Pulmonary artery endothelial cell (primary cell): ENCODE measurements at places on chromosomes 7 and 10.

DNA sequence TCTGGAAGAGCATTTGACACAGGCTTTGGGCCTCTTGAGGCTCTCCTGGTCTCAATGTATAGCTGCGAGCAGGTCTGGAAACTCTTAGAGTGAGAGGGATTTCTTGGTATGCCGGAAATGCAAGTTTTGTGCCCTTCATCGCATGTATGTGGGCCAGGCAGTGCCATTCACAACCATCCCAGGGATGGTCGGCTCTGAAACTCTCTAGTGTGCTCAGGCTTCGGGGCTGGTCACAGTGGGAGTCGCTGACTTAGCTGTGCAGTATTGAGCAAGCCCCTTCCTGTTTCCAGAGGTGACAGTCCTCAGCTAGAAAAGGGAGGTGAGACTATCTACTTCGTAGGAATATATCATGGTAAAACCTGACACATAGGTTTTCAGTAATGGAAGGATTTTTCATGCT lies 2.0 kb upstream of the AOAH start:
- DNase-seq, result no peak

DNA sequence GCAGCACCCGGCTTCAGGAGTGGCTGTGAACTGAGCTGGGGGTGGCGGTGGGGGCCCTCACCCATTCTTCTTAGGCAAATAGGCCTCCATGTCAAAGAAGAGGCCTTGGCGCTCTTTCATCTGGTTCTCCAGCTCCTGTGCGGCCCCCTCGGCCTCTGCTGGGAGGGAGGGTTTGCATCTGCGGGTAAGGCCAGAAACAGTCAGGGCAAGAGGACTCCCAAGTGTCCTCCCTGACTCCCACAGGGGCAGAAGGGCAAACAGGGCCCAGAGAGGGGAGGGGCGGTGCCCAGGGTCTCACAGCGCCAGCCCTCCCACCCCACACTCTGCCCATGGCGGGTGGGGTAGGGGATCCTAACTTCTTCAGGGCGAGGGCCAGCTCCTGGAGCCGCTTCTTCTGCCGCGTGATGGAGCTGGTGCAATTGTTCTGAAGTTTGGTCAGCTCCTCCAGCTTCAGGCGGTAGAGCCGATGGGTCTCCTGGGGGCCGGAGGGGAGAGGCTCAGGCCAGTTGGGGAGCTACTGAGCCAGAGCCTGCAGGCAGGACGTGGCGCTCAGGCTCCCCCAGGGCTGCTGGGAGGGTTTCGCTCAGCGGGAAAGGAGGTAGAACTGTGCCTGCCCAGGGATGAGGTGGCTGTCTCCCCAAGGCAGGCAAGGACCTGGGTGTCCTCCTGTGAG lies 2.2 kb downstream of the TMEM120A start:
- DNase-seq, result no peak

DNA sequence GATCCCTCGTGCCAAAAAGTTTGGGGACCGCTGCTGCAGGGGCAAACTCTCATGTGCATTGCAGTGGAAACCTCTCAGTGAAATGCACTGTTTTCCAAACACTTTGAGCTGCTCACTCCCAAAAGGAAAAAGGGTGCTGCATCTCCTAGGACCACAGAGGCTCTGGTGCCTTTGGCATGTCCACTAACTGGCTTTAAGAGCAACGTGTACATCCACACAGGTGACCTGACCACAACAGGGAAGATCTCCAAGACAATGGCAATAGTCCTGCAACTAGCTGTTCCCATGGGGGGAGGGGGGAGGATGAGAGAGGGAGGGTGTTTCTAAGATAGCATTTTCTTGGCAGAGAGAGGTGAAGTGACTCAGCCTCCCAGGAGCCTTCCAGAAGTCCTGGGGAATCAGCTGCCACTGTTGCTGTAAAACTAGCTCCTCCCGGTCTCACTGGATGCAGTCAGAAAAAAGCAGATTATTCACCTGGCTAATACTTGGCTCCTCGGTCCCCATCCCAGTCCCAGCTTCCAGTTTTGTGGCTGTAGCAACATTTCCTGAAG lies 181.7 kb downstream of the HECW1 start:
- DNase-seq, result no peak

GRCh38 chr7:12643001-12643643 lies 44.3 kb upstream of the ARL4A start:
- DNase-seq, result no peak

- DNase-seq, result no peak
Measured at GRCh38 chr10:24344695-24345463, 135.9 kb downstream of the KIAA1217 start.

GRCh38 chr7:37351716-37352115 lies 96.9 kb downstream of the ELMO1 start:
- no peak for DNase-seq

DNA sequence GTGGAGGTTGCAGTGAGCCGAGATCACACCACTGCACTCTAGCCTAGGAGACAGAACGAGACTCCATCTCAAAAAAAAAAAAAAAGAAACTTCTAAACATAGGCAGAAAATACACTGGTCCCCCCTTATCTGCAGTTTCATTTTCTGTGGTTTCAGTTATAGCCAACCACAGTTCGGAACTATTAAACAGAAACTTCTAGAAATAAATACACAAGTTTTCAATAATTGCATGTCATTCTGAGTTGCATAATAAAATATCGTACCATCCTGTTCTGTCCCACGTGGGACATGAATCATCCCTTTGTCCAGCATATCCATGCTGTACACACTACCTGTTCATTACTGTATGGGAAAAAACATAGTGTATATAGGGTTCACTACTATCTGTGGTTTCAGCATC lies 8.0 kb downstream of the XRCC2 start:
- no peak for DNase-seq

DNA sequence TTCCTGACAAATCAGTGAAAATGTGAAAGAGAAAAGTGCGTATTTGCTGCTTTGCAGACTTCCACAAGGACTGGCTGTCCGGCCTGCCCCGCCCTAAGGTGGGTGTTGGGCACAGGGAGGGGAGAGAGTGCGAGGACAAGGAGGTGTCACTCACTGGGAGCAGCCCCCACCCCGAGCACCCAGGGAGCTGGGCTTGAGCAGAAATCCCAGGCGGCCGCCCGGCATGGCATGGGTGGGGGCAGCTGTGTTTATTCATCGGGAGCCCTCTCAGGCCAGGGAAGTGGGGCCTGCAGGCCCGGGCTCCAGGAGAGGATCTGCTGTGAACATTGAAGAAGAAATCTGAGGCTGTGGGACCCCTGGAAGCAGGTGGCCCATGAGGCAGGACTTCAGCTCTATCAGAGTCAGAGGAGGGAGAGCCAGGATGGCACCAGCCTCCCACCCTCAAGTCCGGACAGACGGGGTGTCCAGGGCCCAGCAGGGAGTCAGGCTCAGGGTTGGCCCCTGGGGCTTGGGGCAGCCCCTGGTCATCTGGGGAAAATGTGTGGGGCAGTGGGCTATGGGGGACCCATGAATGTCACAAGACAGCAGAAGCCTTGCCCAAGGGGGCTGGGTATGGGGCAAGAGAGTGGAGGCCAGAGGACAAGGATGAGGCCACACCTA lies 164.4 kb upstream of the PPP2R2D start:
- DNase-seq, result no peak

GRCh38 chr7:71286336-71286735 lies 154.4 kb downstream of the GALNT17 start:
- DNase-seq, result no peak

DNA sequence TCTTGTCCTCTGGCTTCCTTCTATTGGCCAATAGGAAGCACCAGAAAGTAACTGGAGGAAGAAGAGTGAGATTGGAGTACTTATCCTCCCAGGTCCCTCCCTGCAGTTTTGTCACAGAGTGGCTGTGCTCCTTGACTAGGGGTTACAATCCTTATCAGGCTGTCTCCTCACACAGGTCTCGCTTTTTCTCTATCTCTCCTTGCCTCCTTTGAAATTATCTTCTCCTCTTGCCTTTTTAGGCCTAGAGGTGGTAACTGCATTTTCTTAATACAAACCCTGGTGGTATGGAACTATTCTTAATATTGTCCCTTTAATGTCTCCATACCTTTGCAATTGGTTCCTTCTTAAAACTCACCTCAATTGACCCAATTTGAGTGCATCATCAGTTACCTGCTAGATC lies 2.7 kb downstream of the PRSS37 start:
- DNase-seq, result no peak

GRCh38 chr7:117164620-117165019 lies 158.2 kb downstream of the WNT2 start:
- no peak for DNase-seq

- no peak for DNase-seq
Measured at GRCh38 chr7:45258533-45259226, 101.1 kb downstream of the RAMP3 start.

DNA sequence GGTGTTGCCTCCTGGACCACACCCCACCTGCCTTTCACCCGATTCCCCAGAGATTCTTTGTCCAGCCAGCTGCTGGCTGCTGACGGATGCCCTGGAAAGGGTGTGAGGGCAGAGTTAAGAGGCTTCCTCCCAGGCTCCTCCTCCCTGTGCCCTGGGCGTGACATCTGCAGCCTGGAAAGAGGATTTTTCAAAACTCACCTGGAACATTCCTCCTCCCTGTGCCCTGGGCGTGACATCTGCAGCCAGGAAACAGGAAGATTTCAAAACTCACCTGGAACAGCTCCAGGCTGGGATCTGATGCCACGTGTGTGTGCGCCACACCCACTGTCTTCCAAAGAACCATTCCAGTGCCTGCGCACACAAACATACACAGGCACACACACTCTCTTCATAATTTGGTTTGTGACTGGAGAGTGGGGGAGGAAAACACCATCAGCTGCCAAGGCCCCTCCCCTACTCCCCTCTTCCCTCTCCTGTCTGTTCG lies 5.2 kb downstream of the MARVELD1 start:
- no peak for DNase-seq

DNA sequence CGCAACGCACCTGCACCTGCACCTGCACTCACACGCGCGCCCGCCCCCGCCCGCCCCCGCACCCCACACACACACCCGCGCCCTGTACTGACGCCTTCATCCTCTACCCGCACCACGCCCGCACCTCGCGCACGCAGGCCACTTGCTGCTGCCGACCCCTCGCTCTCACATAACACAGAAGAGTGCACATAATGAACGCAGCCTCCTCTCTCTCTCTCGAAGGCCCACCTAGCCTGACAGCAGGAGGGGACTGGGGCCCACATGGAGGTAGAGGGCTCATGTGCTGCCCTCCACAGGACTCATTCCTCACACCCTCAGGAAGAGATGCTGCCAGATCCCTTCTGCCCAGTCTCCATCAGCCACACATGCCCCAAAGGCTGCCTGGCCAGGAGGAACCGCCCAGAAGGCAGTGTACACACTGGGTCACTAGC lies 432 bp upstream of the CAMK2B start:
- DNase-seq, result no peak

DNA sequence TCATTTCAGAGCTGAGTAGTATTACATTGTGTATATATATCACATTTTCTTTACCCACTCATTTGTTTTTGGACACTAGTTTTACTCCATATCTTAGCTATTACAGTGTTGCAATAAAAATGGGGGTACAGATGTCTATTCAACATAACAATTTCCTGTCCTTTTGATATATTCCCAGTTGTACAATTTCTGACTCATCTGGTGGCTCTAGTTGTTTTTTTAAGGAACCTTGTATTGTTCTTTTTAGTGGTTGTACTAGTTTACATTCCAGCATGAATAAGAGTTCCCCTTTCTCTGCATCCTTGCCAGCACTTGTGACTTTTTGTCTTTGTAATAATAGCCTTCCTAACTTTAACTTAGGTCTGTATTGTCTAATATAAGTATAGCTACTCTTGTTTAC lies 739.9 kb downstream of the XPNPEP1 start:
- DNase-seq, result no peak

GRCh38 chr7:130736298-130736900 lies 2.4 kb upstream of the KLF14 start:
- no peak for DNase-seq

GRCh38 chr10:124713679-124714255 lies 30.4 kb downstream of the FAM53B start:
- no peak for DNase-seq

DNA sequence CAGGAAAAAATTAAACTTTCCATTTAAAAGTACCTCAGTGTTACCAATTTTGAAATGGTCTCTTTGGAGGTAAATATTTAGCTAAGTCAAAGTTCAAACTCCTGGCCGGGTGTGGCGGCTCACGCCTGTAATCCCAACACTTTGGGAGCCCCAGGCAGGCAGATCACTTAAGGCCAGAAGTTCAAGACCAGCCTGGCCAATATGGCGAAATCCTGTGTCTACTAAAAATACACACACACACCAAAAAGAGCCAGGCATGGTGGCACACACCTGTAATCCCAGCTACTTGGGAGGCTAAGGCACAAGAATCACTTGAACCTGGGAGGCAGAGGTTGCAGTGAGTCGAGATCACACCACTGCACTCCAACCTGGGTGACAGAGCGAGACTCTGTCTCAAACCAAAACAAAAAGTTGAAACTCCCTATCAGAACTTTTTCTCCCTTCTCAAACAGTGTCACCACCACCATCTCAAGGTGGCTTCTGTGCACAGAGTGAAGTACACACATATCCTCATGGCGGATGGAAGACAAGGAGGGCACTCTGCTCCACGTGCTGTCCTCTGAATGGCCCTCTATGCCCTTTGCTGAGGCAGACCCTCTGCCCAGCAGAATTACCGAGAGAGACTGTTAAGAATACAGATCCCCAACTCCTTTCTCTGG lies 11.7 kb upstream of the PIK3CG start:
- no peak for DNase-seq

GRCh38 chr7:128450409-128450808 lies 5.3 kb upstream of the HILPDA start:
- no peak for DNase-seq

GRCh38 chr10:29610876-29611647 lies 23.7 kb downstream of the SVIL start:
- no peak for DNase-seq

DNA sequence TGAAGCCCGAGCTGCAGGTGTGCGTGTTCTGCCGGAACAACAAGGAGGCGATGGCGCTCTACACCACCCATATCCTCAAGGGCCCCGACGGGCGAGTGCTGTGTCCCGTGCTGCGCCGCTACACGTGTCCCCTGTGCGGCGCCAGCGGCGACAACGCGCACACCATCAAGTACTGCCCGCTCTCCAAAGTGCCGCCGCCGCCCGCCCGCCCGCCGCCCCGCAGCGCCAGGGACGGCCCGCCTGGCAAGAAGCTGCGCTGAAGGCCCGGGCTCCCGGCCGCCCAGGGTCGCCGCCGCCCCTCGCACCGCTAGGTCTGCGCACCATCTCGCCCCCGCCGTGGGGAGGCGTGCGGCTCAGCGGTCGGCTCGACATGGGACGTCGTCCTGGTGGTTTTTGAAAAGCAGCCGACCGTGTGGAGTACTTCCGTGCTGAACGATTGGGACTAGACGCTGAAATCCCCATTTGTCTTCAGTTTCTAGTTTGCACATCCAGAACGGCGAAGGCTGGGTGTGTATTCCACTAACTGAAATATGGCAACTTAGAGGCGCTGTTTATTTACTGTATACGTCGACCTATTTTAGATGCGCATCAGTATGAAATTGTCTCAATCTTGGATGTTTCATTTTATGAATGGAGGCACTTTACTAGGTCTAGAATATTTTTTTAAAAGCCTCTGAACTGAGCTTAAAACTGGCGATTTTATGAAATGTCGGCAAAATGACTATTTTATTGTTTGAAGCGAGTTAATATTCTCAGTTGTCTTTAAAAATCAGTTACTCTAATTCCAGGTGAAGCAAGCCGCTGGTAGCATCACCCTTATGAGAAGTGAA lies 1.1 kb downstream of the NANOS1 start:
- no peak for DNase-seq
